Muscle of leg (tissue), 16 donors: ENCODE measurements at places on chromosomes 13 and 19. TPM values are rescaled to one million over a fixed set of nuclear protein-coding genes. Genes with fewer than 3 reads are reported as not detected.
A peak's percentile ranks its signal among the peaks of the same experiment; 100 is the strongest.

GRCh38 chr13:77325371-77325980 is 1.4 kb downstream of the MYCBP2 start:
- H3K4me1 ChIP-seq, result peaks cover 5% of the 10 kb centered on the region
- peak; percentile 41 for DNase-seq
- no peaks in the 10 kb centered on the region for H3K36me3 ChIP-seq
- H3K4me3 ChIP-seq, result peak overlapping the region; percentile 96
- no peaks in the 10 kb centered on the region for H3K27me3 ChIP-seq
- peak overlapping the region; percentile 83 for H3K27ac ChIP-seq

MCOLN1 gene
- total RNA-seq, result 3.9 TPM

GRCh38 chr13:85806553-85807175 is 7.4 kb upstream of the SLITRK6 start:
- no peaks in the 10 kb centered on the region for H3K27me3 ChIP-seq
- no peak overlapping the region for H3K27ac ChIP-seq
- peak; percentile 60 for DNase-seq

GRCh38 chr19:48271531-48272151 is 1.8 kb downstream of the ZNF114 start:
- peak overlapping the region; percentile 92 for H3K27ac ChIP-seq
- H3K4me1 ChIP-seq, result peaks cover 5% of the 10 kb centered on the region
- no peaks in the 10 kb centered on the region for H3K36me3 ChIP-seq
- H3K27me3 ChIP-seq, result no peaks in the 10 kb centered on the region

CEACAM19 gene
- 2.8 TPM for total RNA-seq
